ENCODE measurements at places on chromosomes 3 and 15.

DNA sequence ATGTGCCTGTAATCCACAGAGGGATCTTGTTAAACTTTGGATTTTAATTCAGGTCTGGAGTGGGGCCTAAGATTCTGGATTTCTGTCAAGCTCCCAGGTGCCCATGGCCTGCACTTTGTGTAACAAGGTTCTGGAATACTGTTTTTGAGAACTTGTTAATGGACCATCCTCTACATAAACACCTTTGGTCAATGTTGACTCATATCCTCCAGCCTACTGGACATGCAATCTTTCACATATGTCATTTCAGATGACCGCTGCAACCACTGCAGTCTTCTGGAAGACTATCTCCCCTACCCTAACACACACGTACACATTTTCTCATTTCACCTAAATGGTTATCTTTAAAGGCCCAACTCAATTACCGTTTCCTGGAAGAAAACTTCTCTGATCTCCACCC, 302.1 kb upstream of the TPRG1 start:
- no peak for DNase-seq

DNA sequence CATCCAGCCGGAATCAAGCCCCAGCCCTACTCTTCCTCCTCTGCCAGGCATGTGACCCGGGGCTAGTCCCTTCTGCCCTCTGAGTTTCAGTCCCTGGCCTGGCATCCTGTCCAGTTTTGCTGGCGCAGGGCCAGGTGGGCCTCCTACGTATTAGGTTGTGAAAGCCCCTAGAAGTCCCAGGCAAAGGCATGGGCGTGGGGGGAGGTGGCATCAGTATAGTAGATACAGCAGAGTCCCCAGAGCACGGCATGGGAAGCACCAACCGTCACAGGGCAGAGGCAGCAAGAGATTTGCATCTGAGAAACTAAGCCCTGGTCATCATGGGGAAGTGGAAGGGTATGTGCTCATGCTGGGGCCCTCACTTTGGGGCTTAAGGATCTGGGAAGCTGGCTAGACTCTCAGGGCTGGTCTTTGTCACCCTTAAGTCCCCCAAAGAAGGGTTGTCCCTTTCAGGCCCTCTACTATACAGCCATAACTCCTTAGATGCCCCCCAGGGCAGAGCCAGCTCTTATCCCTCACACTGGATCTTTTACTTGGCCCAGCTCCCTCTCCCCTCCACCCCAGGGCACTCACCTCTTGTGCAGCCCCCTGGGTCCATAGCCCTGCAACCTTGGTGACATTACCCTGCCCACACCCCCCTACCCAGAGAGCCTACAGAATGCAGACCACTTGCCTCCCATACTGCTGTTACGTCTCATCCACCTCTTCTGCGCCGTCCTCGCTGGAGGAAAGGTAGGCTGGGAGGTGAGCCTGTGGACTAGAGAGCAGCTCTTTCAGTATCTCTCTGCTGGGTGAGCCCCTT, 11.3 kb downstream of the NBEAL2 start:
- no peak for DNase-seq

DNA sequence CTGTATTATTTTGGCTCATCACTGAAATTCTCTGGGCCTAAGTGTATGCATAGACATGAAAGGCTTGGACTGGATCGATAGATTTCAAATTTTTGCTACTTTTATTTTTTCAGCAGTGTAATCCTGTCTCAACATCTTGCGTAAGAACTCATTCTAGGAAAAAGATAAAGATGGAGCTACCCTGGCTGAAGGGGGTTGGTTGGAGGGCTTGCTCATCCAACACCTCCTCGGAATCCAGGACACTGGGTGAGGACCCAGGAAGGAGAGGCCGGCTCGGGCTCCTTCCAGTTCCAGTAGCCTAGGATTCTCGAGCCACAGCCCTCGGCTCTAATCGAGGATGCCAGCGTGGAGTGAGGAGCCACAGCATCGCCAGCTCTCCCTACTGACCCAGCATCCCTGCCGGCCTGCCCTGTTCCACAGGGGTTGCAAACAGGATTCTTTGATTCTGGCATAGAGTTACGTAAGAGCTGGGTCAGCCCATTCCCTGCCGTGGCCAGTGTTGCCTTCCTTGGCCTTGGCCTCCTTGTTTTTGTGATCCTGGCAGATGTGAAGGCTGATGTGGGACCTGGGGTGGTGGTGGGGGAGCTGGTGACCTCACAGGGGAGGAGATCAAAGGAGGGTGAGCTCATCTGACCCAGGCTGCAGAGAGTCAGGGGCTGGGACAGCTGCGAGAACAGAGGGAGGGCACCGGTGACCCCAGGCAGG, 149.5 kb downstream of the ALDH1A2 start:
- no peak for DNase-seq

DNA sequence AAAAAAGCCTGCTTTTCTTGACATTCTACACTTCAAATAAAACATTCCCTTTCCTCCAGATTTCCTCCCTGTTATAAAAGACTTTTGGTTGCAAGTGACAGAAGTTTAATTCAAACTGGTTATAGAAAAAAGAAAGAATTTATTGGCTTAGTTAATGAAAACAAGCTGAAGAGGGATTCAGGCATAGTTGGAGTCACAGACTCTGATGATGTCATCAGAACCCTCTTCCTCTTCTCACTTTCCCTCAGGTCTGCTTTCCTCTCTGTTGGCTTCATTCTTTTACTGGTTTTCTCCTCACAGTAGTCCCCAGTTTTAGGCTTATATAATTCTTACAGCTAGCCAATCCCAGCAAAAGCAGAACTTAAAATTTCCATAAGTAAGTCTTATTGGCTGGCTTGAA, 32.0 kb upstream of the MBNL1 start:
- DNase-seq: no peak

DNA sequence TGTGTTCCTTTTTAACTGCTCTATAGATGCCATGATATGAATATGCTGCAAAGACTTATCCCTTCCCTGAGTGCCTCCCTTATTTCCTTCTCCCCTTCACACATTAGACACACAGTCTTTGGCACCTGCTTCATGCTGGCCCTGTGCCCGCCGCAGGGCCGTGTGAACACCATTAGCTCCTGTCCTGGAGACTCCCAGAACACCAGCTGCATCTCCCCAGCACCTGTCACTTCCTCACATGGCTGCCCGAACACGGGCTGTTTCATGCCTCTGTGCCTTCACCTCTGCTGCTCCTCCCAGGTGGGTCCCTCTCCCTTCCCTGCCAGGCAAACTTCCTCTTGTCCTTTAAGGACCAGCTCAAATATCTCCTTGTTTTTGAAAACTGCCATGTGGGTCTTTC, 40.5 kb upstream of the SEC13 start:
- no peak for DNase-seq

DNA sequence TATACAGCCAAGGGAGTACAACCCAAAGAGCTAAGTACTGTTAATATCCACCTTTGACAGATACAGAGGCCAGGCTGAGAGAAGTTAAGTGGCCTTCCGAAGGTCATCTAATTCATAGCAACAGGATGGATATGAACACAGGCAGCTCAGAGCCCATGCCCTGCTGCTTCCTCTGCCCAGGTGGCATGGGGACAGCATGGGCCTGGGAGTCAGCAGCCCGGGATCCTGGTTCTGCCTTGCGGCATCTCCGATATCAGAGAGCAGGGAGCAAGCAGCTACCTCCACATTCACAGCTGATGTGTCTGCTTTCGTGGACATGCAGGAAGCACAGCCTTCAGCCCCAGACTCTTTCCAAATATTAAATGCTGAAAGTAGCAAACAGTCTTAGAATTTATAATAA, 55.6 kb downstream of the STARD5 start:
- DNase-seq: no peak

DNA sequence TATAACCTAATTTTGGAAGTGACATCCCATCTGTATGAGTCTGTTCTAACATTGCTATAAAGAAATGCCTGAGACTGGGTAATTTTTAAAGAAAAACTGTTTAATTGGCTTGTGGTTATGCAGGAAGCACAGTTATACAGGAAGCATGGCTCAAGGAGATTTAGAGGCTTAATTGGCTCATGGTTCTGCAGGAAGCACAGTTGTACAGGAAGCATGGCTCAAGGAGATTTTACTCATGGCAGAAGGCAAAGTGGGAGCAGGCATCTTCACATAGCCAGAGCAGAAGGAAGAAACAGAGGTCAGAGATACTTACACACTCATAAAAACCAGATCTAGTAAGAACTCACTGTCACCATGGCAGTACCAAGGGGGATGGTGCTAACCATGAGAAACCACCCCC, 193.1 kb upstream of the ADAMTS9 start:
- DNase-seq: no peak
